ENCODE measurements at places on chromosomes 13 and 19. TPM values are rescaled to one million over a fixed set of nuclear protein-coding genes. Genes with fewer than 3 reads are reported as not detected.
A peak's percentile ranks its signal among the peaks of the same experiment; 100 is the strongest.

DNA sequence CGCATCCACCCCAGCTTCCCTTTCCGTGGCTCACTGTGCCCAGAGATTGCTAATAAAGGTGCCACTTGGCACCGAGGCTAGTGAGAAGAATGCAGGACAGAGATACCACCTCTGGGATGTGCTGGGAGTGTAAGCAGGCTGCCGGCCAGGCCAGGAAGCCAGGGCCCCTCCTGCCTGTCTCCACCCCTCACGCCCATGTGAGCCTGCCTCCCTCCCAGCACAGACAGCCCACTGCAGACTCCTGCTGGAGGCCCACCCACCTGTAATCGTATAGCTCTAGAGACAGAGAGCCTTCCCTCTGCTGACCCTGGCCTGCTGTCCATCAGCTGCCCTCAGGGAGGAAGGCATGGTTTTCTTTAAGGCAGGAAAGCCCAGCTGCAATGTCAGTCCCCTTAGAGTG is 13.9 kb downstream of the VSTM2B start:
- DNase-seq = no peak

- no peak for DNase-seq
These were observed 4.5 kb upstream of the RAB3A start for GRCh38 chr19:18208098-18208951.

- DNase-seq = no peak
These were observed 465.6 kb downstream of the ITGBL1 start for GRCh38 chr13:101917833-101918661.

DNA sequence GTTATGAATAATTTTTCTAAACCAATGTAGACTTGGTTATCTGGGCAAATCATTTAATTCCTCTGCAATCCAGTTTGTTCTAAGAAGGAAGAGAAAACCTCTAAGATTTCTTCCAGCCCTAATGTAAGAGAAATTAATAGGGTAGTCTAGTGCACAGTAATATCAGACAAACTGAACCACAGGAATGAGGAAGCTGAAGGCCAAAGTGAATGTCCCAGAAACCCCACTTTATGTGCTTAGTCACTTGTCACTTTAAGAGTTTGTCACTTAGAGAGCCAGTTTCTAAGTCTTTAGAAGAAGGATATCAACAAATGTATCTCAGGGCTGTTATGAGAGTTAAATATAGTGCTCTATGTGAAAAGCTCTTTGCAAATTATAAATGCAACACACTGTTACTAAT is 750.6 kb downstream of the DIAPH3 start:
- no peak for DNase-seq

- DNase-seq = no peak
These were observed 2.5 kb downstream of the SHC2 start for GRCh38 chr19:458091-459042.

DNA sequence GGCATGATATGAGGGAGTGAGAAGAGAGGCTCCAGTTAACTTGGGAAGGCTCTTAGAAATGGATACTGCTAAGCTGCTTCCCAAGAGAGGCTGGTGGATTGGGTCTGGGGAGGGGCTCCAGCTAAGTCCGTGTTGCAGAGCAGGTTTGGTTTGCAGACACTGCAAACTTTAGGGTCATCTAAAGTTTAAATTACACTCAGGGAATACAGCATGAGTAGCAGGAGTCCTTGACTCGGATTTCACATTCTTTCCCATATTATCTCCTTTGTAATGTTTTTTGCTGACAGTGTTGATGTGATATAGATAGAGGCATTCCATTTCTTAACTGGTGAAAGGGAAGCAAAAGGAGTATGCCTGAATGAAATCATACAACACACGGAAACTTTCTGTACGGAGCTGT is 31.9 kb downstream of the SGCG start:
- no peak for DNase-seq

GRCh38 chr13:62525652-62526051 is 1110.0 kb upstream of the PCDH20 start:
- no peak for DNase-seq

GRCh38 chr19:47351548-47351947 is 2.4 kb downstream of the DHX34 start:
- no peak for DNase-seq

GRCh38 chr13:112532837-112533745 is 54.9 kb downstream of the TUBGCP3 start:
- peak; percentile 36 for DNase-seq

DNA sequence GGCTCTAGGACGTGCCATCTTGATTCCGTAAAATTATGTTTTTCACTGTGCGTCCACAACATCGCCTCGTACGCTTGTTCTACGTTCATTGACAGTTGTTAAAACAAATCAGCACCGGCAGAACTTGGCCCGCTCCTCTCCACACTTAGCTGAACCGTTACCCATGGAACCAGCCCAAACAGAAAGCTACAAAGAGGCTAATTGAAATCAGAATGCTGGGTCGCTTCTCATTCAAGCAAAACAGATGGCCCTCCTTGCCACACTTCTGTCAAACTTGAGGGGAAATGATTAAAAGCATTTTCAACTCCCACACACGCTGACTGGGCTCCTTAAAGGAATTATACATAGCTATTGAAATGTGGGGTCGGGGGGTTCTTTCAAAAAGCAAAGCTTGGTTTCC is 71.6 kb downstream of the TM9SF2 start:
- no peak for DNase-seq

- no peak for DNase-seq
These were observed 184.6 kb upstream of the IRS2 start for GRCh38 chr13:109971006-109971405.

DNA sequence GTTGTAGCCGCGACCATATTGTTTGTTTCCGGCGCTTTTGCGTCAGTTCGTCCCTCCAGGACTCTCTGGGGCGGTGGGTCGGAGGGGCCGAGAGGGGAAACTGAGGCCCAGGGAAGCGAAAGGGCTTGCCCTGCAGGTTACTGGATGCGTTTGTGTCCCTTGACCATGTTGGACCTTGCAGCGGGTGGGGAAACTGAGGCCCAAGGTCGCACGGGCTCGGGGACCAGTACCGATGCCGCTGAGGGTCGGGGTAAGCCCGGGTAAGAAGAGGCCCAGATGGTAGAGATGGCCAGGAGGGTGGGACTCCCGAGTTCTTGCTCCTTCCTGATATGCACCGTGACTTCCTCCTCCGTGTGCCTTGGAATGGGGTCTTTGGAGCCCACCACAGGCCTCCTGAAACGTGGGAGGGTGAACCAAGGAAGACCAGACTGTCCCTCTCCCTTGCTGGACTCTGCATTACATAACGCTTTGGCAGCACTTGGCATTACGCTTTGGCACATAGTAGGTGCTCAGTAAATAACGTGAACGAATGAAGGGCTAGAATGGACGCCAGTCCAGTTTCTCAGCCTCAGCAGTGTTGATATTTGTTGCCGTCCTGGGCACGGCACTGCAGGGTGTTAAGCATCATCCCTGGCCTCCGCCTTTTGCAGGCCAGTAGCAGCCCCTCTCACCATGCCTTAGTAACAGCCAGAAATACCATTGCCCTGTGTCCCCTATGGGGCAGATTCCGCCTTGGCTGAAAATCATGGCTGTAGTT is 743 bp downstream of the CHAF1A start:
- DNase-seq = no peak

- DNase-seq = peak; percentile 57
These were observed 366 bp upstream of the KL start for GRCh38 chr13:33015791-33016323.

ZNF560 gene
- not detected for total RNA-seq

LRRC25 gene
- total RNA-seq = 0.20 TPM

KL gene
- total RNA-seq = not detected

PRR36 gene
- 23.9 TPM for total RNA-seq

ZNF844 gene
- total RNA-seq = 9.4 TPM

CACNA1A gene
- total RNA-seq = 25.7 TPM

ZNF497 gene
- total RNA-seq = 0.93 TPM
